ENCODE measurements at places on chromosomes 3 and 15.

DNA sequence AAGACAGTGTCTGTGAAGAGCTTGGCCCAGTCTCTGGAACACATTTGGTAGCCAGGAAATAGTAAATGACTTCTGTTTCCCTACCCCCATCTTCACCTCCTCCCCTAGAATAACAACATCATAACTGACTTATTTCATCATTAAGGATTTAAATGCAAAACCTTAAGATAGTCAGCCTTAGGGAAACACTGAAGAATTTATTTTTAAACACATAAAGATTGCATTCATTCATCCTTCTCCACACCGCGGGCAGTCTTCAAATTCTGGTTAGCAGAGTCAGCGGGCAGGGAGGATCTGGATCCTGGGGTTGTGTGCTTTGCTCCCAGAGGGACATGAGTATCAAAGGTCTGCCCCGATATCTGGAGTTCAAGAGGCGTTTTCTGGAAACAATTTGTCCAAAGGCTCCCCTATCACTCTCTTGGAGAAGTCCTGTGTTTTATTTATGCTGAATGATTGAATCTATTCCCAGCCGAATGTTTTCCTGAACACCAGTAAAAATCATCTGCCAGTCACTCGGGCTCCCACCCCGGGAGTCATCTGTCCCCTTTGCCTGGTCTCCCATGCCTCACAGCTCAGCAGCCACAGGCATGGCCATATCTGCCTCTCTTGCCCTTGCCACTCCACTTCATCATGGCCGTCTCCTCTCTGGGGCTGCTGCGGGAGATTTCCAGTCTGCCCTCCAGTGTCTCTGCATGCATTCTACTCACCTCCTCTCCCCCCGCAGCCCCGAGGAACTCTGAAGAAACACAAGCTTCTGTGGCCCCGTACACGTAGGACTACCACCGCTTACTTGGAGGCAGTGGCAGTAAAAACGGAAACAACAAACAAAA lies 234.7 kb upstream of the CTDSPL start:
- no peak for DNase-seq

- DNase-seq, result no peak
Measured at GRCh38 chr15:80114114-80114513, 38.7 kb upstream of the FAH start.

DNA sequence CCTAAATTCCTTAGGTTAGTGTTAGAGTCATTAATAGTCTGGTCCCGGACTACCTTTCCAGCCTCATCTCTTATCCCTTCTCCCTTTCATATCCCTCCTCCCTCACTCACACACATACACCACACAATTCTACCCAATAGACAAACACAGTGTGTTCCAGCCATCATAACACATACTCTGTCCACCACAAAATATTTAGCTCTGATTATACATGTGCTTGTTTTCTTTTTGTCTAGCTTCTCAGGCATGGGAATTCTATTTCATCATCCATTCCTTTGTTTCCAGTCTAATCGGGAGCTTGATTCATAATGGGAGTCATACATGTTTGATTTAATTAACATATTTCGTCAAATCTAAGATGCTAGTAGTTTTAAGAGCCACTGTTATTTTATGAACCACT lies 161.8 kb upstream of the BFSP2 start:
- no peak for DNase-seq

- no peak for DNase-seq
Measured at GRCh38 chr3:108566599-108566998, 22.6 kb downstream of the CIP2A start.

- DNase-seq, result no peak
Measured at GRCh38 chr3:71055257-71056001, 528.1 kb downstream of the FOXP1 start.

- no peak for DNase-seq
Measured at GRCh38 chr3:154025007-154025406, 96.2 kb upstream of the ARHGEF26 start.

DNA sequence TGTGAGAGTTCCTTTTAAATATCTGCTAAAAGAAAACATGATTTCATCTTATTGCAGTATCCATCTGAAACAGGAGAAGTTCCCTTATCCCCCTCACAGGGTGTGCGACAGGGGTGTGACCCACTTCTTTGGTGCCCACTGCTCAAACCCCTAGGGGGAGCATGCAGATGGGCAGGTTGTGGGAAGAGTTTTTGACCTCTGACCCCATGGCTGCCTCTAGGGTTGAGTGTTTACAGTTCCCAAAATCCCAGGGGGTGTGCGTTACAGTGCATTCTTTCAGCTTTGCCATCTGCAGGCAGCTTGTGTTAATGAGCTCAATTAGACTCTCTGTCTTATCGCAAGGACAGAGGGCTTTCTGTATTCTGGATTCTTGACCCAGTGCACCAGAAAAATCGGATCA lies 443.2 kb upstream of the FRG2C start:
- no peak for DNase-seq

DNA sequence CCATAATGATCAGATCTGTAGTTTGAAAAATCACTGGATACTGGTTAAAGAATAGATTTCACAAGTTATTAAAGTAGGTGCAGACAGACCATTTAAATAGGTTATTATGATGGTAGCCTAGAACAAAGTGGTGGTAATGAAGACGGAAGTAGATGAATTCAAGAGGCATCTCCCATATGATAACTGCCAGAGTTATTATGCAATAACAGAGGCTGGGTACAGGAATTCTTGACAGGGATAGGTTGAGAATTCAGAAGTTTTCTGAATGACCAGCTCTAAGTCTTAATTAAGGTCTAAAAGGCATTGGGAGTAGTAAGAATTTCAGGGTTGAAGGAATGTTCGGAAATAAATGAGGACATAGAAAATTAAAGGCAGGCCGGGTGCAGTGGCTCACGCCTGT lies 108.9 kb downstream of the PEAK1 start:
- no peak for DNase-seq

DNA sequence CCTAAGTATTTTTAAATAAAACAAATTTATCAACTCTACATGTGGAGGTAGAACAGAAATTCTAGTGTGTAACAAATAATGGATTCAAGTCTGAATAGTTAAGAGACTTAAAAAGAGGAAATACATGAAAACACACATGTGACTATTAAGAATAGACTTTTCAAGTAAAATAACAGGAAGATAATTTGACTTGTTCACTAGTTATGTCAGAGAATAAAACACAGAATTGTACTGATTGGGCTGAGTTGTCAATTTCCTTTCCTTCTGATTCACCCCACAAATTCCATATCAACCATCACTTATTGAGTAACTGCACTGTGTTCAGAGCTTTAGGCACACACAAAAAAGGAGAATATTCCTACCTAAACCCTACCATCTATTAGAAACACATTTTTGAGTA lies 557.2 kb downstream of the TUSC7 start:
- DNase-seq, result no peak

GRCh38 chr15:71925145-71925544 lies 114.8 kb downstream of the NR2E3 start:
- DNase-seq, result no peak

GRCh38 chr3:76646921-76647562 lies 392.9 kb upstream of the ROBO2 start:
- no peak for DNase-seq

- DNase-seq, result no peak
Measured at GRCh38 chr3:10332481-10333348, 11.8 kb upstream of the SEC13 start.

DNA sequence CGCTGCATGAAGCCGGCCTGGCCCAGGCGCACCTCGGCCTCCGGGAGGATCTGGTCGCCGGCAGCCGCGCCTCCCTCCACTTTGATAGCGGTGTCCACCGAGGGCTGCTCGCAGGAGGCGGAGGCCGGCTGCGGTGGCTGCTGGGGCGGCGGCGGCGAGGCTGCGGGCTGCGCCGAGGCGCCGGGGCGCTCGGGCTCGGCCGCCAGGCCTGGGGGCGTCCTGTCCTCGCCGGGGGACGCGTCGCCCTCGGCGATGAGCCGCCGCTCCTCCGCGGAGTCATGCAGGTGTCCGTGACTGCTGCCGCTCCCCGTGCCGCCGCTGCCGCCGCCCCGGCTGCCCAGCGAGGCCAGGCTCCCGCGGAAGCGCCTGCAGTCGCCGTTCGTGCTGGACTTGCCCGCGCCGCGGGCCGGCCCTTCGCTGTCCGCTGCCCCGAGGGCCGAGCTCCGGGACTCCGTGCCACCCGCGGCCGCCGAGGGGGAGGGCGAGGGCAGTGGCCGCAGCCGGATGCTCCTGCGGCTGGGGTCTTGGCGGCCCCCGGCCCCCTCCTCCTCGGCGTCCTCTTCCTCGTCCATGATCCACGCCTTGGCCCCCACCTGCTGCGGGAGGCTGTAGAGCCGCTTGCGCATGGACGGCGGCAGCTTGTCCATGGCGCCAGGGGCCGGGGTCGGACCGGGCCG lies 996 bp downstream of the HCN4 start:
- DNase-seq, result no peak

GRCh38 chr3:78913711-78914110 lies 854.1 kb downstream of the ROBO1 start:
- no peak for DNase-seq

GRCh38 chr15:89958107-89958805 lies 42.9 kb upstream of the ZNF710 start:
- DNase-seq, result no peak

- no peak for DNase-seq
Measured at GRCh38 chr3:32842987-32843386, 25.2 kb downstream of the TRIM71 start.

- no peak for DNase-seq
Measured at GRCh38 chr15:72971766-72972165, 80.5 kb upstream of the NEO1 start.

DNA sequence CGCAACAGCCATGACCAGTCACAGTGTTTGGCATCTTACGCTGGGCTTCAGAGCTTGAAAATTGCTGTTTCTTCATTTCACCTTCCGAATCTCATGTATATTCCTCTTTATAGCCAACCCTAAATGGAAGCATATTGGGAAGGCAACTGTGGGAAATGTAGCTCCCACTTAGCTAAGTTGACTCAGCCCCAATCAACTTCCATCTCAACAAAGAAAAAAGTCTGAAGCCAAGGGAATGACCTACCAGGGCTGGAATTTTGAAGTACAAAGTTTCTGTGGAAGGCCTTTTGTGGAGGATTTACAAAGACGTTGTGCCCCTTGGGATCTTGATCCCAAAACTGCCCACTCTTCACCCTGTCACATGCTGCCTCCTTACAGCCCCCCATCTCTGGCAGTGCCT lies 85.2 kb upstream of the OXTR start:
- no peak for DNase-seq

GRCh38 chr3:28835751-28836150 lies 445.1 kb upstream of the RBMS3 start:
- no peak for DNase-seq

DNA sequence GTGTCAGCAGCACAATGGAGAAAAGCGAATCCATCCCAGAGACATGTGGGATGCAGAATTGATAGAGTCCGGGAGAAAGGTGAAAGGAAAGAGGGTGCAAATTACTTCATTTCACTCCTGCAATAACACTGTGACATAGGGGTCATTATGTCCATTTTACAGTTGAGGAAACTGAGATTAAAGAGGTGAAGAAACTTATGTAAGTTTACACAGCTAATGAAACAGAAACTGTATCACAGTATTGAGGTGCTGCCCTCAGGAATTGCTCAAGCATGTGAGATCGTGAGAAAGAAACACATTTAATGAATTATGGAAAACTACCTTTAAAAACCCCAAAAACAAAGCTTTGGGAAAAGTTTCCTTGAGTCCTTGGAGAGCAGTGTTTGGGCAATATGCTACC lies 103.6 kb upstream of the PFN2 start:
- no peak for DNase-seq

DNA sequence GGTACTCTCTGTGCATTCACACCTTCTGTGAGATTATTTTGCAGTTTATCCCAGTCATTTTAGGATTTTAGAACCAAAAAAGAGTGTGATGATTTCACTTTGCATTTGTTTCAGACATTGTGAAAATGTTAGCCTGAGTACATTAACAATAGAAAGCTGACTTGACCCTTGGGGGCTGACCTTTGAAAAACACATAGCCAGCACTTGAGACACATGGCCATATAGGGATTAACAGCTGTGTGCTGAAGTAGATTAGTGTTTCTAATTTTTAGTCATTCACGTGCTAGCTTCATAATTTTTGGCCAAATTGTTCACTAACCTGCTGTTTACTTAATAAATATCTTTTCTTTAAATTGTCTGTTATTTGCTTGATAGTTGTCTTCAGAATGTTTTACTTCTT lies 3.5 kb downstream of the FEM1B start:
- no peak for DNase-seq

DNA sequence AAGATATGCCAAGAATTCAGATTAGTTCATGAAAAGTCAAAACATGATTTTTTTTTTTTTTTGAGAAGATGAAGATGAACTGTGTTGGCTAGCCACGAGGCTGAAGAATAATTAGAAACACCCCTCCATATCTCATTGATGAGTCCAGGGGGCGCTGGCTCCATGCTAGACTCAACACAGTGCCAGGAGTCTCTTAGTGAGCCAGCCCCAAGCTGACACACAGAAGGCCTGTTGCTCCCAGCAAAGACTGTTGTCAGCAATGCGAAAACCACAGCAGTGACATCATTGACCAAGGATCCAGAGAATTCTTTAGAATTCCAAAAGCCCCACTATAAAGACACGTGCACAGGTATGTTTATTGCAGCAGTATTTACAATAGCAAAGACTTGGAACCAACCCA lies 185.2 kb downstream of the ANXA2 start:
- DNase-seq, result no peak

- no peak for DNase-seq
Measured at GRCh38 chr15:83061680-83062079, 5.4 kb downstream of the BTBD1 start.

- DNase-seq, result peak; percentile 41
Measured at GRCh38 chr15:44710236-44711095, 657 bp downstream of the PATL2 start.

DNA sequence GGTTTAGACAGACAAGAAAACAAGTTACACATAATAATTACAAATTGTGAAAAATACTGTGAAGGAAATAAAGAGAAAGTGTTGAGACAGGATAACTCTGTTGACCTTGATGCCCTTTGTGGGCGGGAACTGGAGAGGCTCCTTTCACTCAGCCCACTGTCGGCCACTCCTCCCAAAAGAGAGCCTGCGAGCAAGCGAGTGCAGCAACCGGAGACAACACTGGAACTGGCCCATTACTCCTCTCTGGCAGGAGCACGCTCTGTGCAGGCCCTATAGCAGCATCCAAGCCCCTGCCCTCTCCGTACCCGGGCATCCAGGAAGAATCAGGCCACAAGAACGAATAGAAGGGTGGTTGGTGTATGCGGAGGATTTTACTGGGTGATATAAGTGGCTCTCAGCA lies 16.2 kb upstream of the DUT start:
- DNase-seq, result no peak
